ENCODE measurements at places on chromosomes 12 and 14.

DNA sequence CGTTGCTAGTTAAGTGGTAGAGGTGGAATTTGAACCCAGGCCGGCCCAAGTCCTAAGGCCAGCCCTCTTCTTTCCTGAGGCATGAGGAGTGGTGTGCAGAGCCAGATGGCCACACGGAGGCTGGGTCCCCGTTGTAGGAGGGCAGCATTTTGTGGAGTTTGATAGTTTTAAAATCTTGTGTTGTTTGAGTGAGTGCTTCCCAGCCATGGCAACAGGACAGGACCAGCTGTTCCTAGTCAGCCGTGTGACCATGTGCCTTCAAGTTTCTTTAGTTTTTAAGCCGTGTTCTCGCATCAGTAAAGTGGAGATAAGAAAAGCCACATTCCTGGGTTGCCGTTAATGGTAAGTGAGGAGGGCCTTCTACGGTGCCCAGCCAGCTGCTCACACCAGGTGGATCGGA is 44.4 kb downstream of the UBE3B start:
- DNase-seq: no peak

- DNase-seq: no peak
Observed at GRCh38 chr14:93104961-93105360, 10.8 kb downstream of the ITPK1 start.

DNA sequence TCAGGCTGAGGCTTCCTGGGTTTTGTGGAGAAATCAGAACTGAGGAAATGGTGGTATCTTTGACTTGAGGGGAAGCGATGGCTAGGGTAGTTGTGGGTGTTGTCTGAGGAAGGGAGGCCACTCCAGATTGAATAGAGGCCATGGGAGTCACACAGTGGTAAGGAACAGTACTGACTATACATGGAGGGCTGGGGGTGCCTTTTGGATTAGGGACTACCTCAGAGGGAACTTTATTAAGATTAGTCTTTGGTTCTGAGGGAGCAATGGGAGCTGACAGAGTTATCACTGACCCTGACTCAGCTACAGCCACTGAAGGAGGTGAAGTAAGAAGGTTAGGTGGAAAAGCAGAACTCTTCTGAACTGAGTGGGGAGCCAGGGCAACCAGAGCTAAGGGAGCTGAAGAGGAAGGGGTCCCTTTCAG is 4.4 kb downstream of the NACA start:
- no peak for DNase-seq

DNA sequence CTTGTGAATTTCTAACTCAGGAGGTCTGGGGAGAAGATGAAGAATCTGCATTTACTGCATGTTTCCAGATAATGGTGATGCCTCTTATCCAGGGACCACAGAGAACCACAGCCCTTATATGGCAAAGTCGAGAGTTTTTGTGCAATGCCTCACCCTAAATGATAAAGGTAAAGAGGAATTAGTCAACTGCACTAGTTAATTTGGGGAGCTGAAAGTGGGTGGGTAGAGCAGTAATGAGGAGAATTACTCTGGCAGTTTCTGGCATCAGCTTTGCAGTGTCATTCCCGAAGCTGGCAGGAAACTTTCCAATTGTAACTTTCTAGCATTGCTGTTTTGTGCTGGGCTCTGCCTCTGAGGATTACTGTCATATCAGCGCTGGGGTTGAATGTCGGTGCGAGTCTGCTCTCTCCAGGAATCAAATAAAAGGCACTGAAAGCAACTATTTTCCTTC is 10.3 kb downstream of the EGLN3 start:
- no peak for DNase-seq
